ENCODE measurements at places on chromosomes 6 and 20.

DNA sequence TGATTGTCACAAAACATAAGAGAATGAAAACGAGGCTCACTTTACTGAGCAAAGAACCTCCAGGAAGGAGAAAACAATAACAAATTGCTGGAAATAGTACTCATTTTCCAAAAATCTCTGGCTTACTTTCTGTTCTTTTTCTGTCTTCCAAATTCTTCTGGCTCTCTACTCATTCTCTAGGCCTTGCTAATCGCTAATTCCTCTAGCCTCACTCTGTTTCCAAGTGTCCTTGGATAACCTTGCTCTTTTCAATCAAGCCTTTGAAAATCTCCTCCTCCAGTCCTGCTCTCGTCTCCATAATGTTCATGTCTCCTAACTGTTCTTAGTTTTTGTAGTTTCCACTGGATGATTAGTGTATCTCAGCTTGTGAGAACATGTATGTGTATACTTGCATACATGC is 96.2 kb upstream of the MAP7 start:
- DNase-seq = peak; percentile 28

DNA sequence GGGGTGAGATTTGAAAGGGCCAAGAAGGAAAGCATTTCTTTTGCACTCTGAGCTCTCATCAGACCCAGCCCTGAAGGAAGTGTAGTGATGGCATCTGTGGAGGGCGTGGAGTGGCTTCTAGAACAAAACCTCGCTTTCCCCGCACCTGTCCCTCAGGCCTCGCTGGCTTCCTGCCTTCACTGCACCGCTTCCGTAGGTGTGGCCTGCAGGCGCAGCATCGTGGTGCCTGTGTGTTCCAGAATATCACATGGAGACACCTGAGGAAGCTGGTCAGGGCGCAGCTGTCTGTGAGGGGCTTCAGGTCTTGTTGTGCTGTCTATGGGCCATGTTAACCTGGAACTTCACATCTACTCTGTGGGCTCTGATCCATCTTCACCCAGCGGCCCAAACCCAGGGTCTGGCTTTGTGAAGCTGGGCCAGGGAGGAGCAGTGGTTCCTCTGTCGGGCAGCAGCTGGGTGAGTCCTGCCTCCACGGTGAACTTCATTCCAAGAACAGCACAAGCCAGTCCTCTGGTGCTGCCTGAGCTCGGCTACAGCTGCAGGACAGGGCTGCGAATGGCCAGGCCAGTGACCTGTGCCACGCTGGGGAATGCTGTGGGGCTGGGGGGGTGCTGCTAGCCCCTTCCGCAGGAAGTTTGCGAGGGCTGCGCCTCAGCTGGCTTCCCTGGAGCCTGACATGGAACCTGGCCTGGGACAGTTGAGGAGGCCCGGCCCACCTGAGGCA is 40.9 kb downstream of the DSTN start:
- DNase-seq = no peak

DNA sequence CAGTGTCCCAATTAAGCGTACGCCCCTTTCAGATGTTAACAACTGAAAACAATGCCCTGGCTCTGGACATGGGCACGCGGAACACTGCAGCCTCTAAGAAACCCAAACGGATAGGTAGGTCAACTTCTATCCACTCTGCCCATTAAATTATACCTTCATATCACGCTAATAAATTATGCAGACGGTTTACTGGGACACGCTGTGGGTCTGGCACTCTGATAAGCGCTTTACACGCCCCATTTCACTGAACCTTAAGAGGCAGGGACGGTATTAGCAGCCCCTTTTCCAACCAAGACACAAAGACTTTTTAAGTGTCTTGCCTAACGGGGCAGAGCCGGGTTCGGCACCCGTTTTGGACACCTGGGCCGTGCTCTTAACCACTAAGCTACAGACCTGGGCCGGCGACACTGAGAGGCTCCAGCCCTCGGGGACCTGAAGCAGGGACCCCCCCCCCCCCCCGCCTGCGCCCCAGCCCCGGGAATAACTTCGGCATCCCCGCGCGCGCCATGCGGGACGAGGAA is 744 bp downstream of the STAU1 start:
- DNase-seq = no peak

DNA sequence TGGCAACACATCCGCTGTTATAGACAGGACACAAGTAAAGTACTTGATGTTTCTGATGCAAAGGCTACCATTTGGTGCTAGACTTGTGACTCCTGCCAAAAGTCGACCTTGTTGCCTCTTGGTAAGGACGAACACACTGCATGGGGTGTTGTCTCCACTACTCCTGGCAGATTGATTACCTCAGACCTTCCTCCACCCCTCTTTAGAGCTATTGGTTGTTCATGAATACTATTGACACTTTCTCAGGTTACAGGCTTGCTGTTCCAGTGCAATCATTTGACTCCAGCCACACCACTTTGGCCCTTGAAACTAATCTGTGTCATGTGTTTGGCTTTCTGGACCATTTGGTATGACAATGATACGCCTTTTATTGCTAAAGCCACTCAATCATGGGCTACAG is 62.3 kb downstream of the TRMT11 start:
- no peak for DNase-seq

DNA sequence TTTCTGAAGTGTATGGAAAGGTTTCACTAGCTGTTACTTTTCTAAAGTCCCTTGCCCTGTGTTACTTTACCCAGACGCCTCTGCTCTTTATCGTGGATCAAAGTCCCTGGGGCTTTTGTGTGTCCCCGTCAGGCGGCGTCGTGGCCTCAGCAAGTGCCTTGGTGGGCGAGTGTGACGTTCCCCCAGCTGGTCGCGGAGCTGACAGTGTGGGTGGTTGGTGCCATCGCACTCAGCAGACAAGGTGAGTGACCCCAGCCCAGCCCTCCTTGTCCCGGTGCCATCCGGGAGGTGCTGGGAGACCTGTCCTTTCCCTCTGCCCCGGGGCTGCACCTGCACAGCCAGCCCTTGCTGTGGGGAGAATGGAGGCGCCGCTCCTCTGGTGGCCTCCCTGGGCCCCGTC is 27.3 kb upstream of the TCFL5 start:
- no peak for DNase-seq

GRCh38 chr6:30767158-30767943 is 23.0 kb upstream of the IER3 start:
- DNase-seq = no peak

DNA sequence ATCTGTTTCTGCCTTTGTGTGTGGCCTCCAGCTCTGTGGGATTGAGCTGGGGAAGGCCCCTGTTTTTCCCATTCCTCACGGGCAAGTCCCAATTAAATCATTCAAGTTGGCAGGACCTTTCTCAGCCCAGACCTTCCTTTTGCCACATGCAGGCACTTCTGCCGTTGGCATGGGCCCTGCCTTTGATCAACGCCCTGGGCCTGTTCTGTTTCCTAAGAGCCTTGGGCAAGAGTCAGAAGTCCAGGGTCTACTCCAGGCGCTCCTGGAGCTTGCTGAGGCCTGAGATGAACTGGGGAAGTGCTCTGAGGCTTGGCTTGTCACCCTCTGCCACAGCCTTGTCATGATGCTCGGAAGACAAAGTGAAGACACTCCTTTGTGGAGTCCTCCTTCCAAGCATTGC is 7.1 kb downstream of the IP6K3 start:
- no peak for DNase-seq

DNA sequence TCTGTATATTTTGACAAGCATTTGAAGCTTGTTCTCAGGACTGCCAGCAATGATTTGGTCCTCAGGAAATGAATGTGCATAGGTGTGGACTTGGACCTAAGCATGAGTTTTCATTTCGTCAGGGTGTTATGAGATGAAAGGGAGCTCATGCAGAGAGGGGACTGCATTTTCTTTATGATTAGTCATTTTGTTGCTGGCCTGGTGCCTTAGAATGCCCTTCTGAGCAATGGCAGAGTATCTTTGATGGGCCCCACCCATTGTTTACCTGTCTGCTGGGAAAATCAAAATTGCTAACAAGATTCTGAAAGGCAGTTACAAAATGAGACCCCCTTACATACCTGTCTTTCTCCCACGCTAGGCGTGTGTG is 51.5 kb upstream of the MTHFD1L start:
- no peak for DNase-seq

DNA sequence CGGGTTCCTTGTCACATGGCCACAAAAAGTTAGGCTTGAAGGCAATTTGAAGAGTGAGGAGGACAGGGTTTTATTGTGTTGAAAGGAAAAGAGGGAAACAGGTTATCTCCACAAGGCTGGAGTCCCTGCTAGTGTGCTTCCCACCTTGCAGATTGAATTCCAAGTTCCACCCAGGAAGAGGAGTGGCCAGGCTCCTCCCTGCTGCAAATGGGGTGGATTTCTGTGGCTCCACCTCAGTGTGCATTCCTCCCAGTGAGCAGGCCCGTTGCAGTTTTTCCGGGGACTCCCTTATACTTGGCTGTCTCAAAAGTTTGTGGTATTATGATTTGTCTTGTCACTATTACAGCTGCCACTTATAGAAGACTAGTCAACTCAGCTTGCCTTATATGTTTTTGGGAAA is 281.8 kb upstream of the PLCB4 start:
- no peak for DNase-seq

GRCh38 chr20:62616728-62617621 is 25.3 kb upstream of the SLCO4A1 start:
- no peak for DNase-seq

DNA sequence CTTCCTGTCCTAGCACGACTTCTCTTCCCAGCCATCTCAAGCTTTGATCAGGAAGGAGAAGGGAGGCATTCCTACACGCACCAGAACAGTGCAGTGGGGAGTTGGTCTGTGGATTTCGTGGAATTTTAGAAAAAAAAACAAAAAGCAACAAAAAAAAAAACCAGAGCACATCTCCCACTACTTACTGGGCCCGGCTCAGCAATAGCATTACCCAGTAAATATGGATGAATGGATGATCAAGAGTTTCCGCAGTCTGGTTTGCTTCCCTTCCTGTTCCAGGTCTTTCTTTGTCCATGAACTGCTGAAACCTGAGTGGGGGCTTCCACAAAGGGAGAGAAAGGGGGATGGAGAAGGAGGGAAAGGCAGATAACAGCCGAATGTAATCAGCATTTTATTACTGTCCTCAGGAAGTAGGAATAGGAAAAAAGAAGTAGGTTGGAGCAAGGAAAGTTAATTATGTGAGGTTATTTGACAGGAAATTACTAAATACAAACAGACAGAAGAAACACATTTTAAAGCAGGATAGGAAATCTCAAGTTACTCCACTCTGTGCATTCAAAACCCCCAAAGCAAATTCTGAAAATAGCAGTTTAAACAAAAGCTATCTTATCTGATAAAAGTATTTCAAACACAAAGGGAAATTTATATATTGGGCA is 349.0 kb downstream of the PRL start:
- no peak for DNase-seq

Measured in putamen (tissue), 1 donor.